ENCODE measurements at places on chromosomes 3 and 15.
A peak's percentile ranks its signal among the peaks of the same experiment; 100 is the strongest.

GRCh38 chr15:34682674-34683073 is 72.1 kb downstream of the GJD2 start:
- peak; percentile 64 for DNase-seq

DNA sequence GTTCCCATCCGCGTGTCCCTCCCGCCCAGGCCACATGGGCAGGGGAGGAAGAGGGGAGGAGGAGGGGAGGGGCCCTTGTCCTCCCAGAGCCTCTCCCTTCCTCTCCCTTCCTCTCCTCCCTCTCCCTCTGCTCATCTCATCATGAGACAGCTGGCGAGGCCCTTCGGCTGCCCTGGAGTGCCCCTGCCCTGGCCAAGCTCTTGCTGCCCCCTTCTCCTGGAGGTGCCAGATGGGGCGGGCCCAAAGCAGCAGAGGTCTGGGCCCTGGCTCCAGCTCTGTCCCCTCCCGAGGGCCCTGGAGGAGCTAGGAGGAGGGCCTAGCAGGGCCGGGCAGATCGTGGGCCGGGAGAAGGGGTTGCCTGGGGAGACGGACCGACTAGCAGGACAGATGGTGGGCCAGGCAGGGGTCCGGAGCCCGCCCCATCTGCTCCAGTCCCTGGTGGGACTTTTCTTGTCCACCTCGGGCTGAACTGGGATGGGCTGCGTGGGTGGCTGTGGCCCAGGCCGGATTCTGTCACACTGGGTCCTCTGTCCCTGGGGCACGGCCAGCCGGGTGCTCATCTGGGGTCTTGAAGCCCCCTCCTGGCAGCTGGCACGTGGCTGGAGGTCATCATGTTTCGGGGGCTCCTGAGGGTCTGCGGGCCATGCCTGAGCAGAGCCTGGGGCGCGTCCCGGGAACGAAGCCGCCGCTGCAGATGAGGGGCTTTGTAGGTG is 183.4 kb downstream of the GOLGA6L6 start:
- no peak for DNase-seq

GRCh38 chr3:172713316-172713715 is 2.4 kb upstream of the NCEH1 start:
- no peak for DNase-seq

DNA sequence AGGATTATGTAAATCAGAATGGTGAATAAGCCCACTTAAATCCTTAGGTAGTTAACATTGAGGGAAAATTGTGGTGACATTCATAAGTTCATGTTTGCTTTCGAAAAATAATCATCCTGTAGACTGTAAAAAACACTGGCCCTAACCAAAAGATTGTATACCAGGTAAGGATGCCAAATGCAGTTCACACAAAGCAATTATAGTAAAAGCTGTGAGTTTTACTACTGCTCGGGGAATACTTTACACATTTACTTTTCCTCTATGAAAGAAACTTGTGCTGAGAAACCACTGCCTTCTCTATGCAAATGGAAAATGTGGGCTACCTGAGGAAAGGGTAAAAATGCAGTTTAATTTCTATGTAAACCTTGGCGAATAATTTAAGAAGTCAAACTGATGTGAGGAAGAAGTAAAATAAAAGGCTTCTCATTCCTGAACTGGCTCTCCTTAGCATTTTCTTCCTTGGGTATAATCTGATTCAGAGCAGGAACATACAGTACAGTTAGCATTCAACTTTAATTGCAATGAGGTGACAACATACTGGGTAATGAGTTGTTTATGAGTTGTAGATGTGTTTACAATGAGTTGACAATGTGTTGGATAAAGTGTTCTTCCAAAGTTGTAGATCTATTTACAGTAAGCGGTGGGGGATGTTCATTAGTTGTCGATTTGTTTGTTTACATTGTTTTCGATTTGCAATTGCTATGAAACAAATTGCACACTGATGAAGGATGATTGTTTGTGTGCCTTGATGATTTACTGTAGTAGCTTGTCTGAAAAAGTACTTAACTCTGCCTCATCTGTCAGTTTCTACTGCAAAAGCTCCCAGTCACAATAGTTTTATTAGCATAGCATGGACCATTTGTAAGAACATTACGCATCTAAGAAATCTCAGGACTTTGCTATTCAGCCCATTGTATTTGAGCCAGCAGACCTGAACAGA is 453.0 kb upstream of the DPH6 start:
- no peak for DNase-seq

GRCh38 chr15:56783156-56783856 is 50.0 kb upstream of the ZNF280D start:
- DNase-seq, result no peak

DNA sequence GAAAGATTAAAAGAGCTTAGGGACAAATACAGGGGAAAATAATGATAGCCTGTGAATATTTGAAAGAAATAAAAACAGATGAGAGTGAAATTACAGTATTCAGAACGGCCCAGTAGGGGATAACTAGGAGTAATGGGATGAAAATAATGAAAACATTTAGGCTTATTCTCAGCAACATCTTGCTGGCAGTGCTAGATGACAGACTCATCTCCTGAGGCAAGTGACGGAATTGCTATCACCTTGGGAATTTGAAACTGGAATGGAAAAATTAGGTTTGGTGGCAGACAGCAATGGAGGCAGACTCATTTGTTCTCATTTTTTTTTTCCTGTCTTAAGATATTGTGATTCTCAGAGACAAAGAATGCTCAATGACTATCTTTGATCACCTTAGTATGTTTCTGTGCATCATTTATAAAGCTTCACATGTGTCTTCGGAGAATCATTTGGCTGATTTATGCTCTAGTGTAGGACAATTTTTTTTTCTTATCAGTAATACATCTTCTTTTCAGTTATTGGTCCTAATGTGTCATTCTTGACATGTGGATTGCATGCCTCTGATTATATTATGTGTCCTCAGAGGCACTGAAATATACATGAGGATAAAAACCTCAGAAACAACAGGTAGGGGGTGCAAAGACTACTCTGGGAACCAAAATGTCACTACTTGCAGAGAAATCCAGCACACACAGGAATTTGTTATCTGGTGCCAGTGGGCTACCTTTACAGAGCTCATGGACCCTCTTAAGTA is 711.7 kb downstream of the EDEM1 start:
- no peak for DNase-seq

DNA sequence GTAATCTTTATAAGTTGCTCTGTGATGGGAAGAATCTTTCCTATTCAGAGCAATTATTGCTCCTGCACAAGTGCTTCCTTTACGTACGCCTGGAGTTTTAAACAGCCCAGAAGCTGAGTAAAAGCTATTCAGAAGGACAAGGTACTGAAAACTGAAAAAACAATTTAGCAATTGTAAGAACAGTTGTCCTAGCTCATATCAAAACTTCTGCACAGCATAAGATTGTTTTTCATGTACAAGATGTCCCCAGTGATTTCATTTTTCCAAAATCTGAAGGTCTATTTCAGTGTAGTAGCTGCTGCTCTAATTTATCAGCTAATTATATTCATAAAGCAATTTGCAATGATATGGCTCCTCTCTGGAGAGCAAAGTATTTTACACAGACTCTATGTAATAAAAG is 23.7 kb downstream of the KCNAB1 start:
- no peak for DNase-seq

- DNase-seq, result no peak
These were observed 264.9 kb downstream of the EBLN2 start for GRCh38 chr3:73326396-73326795.

DNA sequence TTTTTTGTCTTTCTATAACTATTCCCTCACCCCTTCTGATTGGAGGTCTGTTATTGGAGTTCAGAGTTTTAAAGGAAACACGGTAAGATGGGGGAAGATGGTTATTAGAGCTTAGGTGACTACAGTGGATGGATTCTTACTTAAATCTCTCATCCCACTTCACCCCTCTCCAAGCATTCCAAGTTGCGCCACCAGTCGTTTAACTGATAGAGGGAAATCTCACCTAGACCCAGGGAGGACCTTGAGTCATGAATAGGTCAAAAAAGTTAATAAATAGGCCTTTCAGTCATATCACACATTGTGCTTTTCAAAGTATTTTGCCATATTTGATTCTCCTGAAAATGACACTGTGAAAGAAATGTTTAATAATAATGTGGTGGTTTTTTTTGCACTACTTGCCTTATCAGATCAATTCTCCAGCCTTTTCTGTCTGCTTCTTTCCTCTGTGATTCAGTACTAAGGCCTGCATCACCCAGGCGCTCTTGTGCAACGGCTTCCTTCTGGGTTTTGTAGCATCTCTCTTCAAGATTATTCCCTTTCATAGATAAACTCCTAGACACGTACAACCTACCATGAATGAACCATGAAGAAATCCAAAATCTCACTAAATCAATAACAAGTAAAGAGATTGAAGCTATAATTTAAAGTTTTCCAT is 100.4 kb upstream of the TGFBR2 start:
- DNase-seq, result no peak

DNA sequence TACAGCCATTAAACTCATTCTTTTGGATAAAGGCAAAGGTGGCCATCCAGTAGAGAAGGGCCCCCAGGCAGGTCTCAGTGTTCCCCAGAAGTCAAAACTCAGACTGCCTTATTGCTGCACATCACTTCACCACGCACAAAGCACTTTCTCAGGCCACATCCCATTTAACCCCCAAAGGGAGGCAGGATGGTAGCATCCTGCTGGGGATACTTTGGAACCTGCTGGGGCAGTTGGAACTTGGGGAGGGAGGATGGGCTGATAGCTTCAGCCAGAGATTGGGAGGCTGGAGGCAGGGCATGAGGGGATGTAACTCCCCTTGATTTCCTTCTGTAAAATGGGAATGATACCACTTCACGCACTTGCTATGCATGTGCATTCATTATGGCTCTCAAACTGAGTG is 5.0 kb downstream of the ITPKA start:
- no peak for DNase-seq

DNA sequence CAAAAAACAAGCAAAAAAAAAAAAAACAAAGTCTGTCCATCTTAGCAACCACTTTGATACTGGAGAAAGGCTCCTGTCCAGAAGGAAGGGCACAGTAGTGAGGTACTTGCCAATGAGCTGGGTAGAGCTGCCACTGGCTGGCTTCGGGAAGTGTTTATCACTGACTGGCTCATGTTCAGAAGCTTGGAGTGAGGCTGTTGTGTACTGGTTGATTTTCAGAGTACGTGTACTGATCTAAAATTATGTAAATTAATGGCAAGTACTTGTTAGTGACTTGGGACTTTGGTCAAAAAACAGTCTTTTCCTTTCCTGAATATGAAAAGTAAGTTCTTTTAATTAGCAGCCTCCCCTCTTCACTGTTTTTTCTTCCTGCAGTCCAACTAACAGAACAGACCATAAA is 979 bp upstream of the ZNF621 start:
- no peak for DNase-seq

GRCh38 chr15:74272812-74273211 is 36.7 kb downstream of the CCDC33 start:
- DNase-seq, result no peak

- no peak for DNase-seq
These were observed 15.8 kb downstream of the GRIP2 start for GRCh38 chr3:14524311-14524711.

DNA sequence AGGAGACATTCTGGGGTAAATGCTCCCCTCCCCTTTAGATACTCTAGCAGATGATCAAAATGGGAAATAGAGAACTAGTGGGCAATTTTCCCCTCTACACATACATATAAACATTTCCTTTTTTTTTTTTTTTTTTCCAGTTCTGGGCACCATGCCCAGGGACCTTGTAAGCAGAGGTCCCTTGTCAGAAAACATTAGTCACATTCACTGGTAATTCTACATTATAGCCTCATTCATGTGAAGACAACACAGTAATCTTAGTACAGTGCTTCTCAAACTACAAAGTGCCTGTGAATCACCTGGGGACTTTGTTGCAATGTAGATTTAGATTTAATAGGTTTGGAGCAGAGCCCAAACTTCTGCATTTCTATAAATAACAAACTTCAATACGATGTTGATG is 60.1 kb upstream of the ACTC1 start:
- DNase-seq, result peak; percentile 33

GRCh38 chr3:152790651-152791387 is 44.1 kb upstream of the P2RY1 start:
- no peak for DNase-seq

GRCh38 chr15:98794211-98794610 is 145.9 kb downstream of the IGF1R start:
- DNase-seq, result no peak

DNA sequence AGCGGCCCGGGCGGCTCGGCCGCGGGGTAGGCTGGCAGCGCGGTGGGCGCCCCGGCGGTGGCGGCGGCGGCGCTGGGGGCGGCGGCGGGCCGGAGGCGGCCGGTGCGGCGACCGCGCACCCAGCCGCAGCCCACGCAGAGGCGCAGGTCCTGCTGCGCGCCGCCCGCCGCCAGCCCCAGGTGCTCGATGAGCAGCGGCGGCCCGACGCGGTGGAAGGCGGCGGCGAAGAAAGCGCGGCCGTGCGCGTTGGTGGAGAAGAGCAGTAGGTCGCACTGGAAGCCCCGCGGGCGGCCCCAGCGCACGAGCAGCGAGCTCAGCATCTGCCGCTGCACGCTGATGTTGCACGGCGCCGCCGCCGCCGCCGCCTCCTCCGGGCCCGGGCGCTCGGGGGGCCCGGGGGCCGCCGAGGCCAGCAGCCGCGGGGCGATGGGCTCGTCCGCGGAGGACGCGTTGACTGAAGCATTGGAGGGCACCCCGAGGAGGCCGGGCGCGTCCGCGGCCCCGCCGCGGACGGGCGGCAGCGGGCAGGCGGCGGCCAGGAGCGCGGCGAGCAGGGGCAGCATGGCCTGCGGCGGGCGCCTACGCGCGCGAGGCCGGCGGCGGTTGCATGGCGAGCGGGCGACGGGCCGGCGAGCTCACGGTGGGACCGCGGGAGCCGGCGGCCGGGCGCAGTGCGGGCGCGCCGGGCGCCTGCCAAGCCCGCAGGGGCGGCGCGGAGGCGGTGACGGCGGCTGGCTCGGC is 452 bp downstream of the TMEM158 start:
- no peak for DNase-seq

- peak; percentile 82 for DNase-seq
These were observed 130.3 kb downstream of the GHSR start for GRCh38 chr3:172317984-172318383.

DNA sequence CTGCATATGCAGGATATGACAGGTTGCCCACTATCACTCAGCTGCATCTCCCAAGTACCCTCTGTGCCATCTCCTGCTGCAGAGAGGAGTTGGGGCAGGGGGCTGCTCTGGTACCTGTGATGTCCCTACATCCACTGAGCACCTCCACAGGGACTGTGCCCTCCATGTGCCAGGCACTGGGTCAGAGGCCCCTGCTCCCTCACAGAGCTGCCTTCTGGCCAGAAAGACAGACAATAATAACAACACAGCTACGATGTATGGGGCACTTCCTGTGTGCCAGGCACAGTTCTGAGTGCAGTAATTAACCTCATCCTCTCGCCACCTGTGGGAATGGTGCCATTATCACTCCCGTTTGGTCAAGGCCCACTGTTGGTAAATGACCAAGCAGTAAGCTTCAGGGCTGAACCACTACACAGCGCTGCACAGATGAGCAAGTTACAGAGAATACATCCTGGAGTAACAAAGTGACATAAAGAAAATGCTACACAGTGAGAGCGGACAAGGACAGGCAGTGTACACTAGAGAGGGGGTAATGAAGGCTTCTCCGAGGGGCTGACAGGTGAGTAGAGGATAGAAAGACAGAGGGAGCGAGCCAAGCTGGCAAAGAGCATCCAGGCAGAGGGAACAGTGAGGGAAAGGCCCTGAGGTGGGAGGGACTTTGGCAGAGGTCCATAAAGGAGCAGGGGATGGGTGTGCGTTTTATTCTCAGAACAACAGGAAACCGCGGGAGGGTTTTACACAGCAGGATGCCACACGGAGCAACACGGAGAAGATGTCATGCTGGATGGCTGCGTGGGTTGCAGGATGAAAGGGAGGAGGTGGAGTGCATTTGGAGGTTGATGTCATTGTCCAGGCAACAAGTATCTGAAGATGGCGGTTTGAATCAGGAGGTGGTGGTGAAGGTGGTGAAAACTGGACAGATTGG is 13.6 kb downstream of the WNT7A start:
- DNase-seq, result no peak

Measured in HS-5 (cell line).